ENCODE measurements at places on chromosomes 6 and 20. TPM values are rescaled to one million over a fixed set of nuclear protein-coding genes. Genes with fewer than 3 reads are reported as not detected.

UBE3D gene
- 10.2 TPM for polyA plus RNA-seq

ENPP4 gene
- 15.4 TPM for polyA plus RNA-seq

DNA sequence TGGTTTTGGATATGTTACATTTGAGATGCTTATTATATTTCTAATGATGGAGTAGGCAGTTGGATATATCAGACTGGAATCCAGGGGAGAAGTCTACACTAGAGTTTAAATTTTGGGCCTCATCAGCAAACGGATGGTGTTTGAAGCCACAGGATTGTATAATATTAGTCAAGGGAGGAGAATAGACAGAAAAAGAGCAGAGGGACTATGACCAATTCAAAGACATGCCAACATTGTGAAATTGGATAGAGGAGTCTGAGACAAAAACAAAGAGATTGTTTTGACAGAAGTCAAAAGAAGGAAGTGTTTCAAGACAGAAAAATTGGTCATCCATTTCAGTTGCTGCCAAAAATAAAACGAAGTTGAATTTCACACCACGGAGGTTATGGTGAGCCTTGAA, 66.5 kb downstream of the NOX3 start:
- DNase-seq: no peak

- no peak for DNase-seq
Observed at GRCh38 chr20:4006640-4007039, 8.7 kb downstream of the RNF24 start.

GPR63 gene
- 3.2 TPM for polyA plus RNA-seq

CD93 gene
- 35.4 TPM for polyA plus RNA-seq

- no peak for DNase-seq
Observed at GRCh38 chr6:157283900-157284737, 39.2 kb downstream of the TMEM242 start.

MAP3K7 gene
- 52.8 TPM for polyA plus RNA-seq

DNA sequence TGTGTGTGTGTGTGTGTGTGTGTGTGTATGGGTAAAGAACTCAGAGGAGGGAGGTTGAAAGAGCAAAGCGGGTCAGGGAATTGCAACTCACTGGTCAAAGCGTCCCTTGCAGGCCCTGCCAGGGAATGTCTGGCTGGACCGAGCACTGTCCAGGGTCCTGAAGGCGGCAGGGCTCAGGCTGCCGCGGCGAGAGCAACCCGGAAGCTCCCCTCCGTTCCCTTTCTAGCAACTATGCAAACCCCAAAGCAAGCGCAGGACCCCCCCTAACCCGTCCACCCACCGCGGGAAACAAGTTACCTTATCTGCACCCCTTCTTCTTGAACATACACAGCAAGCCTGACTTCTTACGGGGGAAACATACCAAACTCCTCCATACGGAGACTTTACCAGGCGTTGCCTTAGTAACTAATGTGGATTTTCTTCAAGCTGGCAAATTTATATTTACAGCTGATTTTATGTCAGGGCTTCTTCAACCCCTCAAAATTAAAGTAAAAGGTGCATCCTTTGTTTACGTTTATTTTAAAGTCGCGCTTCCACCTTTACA, 538 bp upstream of the GRM1 start:
- peak; percentile 56 for DNase-seq

GRCh38 chr6:160810238-160810637, 108.2 kb downstream of the PLG start:
- no peak for DNase-seq

DNA sequence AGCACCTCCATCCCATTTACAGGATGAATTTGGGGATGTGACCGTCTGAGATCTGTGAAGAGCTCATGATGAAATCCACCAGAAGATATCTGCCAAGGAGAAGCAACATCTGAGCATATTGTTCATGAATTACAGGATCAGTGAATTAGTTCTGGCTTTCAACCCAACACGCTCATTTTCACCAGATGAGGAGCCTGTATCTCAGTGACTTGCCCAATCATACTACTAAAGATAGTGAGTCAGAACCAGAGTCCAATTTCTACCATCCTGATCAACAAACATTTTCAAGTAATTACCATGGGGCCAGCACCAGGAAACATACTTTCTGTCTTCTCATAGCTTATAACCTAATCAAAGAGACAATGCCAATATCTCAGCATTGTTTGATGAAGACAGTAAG, 116.6 kb downstream of the ZDHHC14 start:
- no peak for DNase-seq

DNA sequence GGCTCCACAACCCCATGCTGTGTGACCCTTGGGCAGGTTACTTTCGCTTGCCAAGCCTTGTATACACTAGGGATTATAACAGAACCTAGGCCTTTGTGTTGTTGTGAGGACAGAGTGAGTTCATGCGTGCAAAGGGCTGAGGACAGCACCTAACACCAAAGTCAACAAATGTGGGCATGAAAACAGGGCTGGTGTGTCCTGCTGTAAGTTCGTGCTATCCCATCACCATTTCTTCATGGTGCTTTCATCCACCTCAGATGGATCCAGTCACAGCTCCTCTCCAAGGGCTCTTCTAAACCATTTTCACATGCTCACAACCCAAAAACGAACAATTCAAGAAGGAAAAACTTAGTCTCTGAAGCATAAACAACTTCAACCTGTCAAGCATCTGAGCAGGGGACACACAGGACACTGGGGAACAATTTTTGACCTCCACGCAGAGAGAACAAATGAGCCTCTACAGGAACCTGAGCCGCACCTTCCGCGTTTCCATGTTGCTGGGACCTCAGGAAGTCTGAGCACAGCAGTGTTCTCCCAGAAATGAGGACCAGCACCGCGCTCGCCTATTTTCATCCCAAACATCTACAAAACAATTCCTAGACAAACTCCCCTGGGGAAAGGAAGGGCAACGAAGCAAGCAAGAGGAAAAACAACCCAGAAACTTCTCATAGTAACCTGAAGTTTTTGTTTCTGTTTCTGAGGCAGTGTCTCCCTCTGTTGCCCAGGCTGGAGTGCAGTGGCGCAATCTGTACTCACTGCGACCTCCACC, 3.1 kb downstream of the LRP11 start:
- no peak for DNase-seq

HLA-DQB1 gene
- polyA plus RNA-seq: 6.7 TPM

DNA sequence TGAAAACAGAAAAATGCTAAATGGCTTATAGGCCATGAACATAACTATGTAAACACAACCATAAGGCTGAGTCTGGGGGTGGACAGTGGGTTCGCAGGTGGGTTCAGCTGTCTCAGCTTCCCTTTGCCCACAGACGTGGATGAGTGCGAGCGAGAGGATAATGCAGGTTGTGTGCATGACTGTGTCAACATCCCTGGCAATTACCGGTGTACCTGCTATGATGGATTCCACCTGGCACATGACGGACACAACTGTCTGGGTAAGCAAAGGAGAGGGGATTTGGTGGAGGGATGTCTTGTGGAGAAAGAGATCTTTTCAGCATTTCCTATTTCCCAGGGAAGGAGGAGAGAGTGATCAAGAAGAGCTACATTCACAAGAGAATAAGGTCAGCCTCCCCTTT, 14.7 kb downstream of the SCUBE3 start:
- DNase-seq: no peak

GRCh38 chr6:63372951-63373533, 53.3 kb upstream of the LGSN start:
- no peak for DNase-seq

- DNase-seq: no peak
Observed at GRCh38 chr6:105604587-105604884, 201.7 kb upstream of the PREP start.

Measured in left renal pelvis (tissue), 4 donors.